ENCODE measurements at places on chromosomes 5 and 9.

DNA sequence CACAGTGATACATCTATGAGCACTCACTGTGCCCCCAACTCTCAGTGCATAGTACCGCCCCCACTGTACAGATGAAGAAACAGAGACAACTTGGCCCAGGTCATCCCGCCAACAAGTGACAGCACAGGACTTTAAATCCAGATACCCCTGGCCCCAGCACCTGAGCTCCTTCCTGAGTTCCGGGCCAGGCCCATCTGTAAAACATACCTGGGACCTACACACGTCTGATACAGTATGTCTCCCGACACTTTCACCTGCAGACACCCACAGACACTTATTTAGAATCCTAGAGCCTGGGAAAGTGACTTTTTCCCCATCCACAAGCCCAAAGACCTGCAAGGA is 60.8 kb upstream of the SLC25A51 start:
- no peak for DNase-seq

DNA sequence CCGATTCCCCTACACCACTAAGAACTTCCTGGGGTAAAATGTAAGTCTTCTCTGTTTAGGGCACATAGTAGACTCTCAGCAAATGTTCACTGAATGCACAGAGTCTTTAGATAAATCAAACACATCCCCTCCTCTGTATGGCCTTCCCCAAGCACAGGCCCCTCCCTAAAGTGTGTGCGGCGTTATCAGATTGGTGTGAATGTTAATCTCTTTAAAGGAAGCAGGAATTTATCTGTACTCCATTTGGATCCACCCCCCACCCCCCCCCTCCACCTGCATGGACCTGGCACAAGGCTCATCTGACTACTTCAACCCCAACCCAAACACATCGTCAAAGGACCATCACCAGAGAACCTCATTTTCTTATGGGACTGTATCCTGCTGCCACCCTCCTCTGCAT is 6.3 kb downstream of the PCDH1 start:
- DNase-seq = no peak

- no peak for DNase-seq
Measured at GRCh38 chr5:44711901-44712300, 96.8 kb upstream of the MRPS30 start.

- DNase-seq = no peak
Measured at GRCh38 chr5:6719417-6719816, 6.2 kb downstream of the TENT4A start.

DNA sequence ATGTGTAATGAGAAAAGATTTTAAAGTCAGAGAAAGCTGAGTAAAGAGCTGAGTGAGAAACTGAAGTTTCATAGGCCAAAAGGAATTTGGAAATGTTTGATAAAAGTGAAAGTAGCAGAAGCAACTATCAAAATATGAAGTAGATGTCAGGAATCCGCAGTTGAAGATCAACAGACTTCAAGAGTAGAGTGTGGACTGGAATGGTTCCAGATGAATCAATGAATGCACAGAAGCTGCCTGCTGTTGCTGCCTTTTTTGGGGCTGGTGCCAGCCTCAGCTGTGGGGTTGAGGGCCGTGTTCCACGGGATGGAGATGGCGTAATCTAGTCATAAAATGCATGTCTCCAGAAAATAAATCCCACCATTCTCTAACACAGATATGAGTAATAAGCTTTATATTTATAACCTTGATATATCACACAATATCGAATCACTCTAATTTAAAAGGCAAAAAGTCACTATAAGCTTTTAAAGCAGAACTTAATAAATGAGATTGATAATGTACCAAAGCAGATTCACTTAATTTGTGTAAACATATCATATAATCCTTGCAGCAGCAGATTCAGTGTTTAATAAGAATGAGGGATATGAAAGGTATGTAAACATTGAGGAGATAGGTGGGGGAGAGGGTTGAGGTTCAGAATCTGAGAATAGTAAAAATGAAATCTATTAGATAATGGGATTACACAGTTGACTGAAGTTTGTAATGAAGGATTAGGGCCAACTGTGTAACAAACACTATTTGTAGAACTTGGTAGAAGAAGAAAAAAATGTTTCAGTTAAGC is 652.3 kb upstream of the FTMT start:
- no peak for DNase-seq

GRCh38 chr5:161378701-161379100 is 167.8 kb downstream of the GABRB2 start:
- DNase-seq = no peak

DNA sequence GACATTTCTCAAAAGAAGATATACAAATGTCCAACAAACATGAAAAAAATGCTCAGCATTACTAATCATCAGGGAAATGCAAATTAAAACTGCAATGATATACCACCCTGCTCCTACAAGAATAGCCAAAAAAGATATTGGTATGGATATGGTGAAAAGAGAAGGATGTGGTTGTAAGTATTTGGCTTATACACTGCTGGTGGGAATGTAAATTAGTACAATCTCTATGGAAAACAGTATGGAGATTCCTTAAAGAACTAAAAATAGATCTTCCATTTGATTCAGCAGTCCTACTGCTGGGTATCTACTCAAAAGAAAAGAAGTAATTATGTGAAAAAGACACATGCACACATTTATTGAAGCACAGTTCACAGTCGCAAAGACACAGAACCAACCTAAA is 67.6 kb upstream of the RUSC2 start:
- DNase-seq = no peak

GRCh38 chr5:104299998-104300706 is 737.6 kb upstream of the NUDT12 start:
- no peak for DNase-seq

GRCh38 chr9:72415163-72415562 is 50.2 kb upstream of the ZFAND5 start:
- DNase-seq = no peak

GRCh38 chr9:135925496-135926133 is 18.3 kb upstream of the CAMSAP1 start:
- no peak for DNase-seq

DNA sequence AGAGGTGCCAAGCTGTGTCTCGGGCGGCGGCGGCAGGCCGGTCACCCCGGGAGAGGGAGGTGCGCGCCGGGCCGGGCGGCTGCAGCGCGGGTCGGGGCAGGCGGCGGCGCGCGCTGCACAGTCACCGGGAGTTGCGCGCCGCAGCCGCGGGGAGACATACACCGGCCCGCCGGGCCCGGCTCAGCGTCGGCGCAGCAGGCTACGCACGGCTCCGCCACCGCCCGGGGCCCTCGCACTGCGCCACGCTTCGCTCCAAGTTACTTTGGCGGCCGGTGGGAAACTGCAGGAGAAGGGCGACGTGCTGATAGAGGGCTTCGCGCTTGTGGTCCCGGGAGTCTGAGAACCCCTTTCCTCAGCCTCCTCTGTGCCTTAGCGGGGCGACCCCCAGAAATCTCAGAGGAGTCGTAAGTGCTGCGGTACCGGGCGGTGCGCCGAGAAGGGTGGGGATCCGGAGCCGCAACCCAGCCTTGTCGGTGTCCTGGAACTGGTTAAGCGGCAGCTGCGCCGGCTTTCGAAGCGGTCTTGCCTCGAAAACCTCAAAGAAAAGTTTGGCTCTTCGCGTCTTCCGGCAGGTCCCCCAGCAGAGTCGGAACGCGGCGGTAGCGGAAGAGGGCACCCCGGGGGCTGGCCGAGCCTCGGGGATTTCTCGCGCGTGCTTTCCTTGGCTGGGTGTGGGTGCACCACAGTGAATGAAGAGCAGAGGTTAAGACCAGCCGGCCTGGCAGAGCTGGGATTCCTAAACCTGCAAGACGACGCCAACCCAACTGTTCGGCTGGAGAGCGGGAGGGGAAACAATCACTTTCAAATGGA is at the start of gene EFNA5:
Gene EFNA5, minus strand, starts transcription at position 6 of the 810 bp plus-strand sequence.
- peak; percentile 34 for DNase-seq

DNA sequence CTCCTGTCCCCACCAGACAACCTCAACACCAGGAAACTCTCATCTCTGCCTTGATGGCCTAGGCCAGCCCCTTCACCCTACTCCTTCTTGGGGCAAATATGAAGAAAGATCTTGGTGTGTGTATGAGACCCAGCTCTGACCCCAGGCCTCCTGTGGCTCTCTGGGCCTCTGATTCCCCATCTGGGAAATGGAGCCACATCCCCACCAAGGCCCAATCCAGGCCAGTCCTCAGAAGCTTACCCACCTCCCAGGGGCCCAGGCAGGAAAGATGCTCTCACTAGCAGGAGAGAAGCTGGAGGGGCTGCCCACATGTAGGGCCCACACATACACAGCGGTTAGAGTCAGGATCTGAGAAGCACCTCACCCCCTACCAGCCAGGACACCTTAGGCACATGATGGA is 38.9 kb downstream of the BICD2 start:
- no peak for DNase-seq

DNA sequence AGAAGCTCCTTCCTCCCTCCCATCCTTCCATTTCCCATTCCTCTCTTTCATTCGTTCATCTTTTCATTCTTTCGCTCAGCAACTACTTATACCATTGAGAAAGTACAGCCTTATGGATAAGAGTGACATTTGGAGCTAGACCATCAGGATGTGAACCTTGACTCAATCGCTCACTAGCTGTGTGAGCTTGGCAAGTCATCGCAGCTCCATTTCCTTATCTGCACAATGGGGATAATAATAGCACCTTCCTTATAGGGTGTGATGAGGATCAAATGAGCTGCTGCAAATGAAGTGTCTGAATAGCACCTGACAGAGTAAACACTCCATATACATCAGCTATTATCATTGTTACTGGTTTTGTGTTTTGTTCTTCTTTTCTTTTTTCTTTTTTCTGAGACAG is 28.1 kb upstream of the SYNPO start:
- DNase-seq = no peak

DNA sequence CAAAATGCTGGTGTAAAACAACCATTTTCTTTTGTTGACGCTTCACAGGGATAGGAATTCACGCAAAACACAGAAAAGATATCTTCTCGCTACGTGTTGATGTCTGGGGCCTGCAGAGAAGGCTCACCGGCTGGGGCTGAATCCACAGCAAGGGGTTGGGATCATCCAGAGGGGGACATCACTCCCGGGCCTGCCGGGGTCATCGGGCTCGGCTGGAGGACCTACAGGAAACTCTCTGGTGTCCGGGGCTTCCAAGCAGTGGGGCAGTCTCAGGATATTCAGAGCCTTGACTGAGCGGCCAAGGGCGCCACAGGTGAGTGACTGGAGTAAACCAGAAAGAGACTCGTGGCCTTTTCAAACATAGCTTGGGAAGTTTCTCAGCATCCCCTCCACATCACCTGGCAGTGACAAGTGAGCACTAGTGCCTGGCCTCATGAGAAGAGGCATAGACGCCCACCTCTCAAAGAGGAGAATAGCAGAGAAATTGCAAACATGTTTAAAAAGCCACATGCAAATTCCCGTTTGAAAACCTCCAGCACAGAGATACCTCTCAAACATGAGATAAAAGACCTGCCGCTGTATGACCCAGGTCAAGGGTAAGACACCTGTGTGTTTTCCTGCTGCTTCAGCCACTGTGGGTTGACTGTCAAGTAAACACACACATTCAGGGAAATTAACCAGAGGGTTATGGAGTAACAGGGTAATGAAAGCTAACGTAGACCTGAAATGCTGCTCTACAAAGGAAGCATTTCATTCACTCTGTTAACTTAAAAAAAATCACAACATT is 50.8 kb upstream of the SIMC1 start:
- DNase-seq = no peak

DNA sequence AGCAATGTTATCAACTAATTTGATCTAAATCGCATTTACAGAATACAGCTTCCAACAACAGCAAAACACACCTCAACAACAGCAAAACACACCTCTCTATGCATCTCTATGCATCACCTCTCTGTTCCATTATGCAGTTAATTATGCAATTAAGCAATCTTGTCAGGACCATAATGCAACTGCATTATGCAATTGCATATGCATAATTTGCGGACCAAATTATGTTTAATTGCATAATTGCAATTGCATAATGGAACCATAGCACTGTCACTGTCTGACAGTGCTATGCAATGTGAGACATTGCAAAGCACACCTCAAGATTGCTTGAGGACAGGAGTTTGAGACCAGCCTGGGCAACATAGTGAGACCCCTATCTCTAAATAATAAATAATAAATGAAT is 80.4 kb upstream of the PRSS3 start:
- peak; percentile 70 for DNase-seq

GRCh38 chr9:7963026-7963425 is 163.4 kb upstream of the DMAC1 start:
- DNase-seq = no peak

DNA sequence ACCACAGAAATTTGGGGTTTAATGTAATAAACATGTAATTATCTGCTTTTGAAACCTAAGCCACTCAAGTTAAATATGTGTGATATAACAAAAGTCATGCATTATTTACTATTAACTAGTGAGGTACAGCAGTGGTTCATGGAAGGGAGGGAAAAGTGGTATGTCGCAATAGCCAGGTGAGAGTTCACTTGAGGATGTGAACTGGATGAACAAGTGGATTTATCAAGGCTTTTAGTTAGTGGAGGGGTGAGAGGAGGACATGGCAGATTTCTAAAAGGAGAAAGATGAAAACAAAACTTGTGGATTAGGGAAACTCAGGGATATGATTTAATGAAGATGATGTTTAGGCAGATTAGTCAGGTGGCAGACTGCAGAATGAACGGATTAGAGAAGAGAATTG is 141.3 kb upstream of the NFIB start:
- no peak for DNase-seq

DNA sequence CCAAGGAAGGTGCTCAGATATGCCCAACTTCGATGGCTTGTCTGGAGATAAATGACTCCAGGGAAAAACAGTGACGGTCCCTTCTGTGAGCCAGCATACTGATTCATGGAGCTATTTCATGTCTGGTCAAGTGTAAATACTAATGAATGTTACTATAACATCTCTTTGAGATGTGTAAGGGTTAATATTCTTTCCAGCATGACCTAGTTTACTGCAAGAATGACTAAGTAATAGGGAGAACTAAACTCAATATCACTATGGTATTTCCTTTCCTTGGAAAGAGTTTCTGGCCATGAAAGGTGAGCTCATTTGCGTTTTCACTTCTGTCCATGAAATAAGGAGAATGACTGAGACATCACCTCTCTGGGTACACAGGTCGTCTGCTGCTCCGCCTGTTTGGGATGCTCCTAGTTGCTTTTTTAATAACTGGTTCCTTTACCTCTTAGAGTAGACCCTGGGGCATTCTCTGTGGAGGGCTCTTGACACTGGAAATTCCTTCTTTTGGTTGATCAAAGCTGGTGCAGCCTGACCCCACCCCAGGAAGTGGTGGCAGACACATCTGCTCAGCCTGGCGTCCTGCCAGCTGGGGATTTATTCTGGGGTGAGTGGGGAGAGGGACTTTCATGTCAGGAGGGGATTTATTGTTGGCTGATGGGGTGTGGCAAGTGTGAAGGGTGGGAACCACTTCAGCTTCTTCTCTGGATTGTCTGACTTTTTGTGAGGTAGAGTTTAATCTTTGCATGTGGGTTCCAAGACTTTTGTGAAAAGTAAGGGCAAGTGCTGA is 250.0 kb upstream of the MPDZ start:
- no peak for DNase-seq

- DNase-seq = no peak
Measured at GRCh38 chr5:42721484-42721883, 35.1 kb upstream of the CCDC152 start.

DNA sequence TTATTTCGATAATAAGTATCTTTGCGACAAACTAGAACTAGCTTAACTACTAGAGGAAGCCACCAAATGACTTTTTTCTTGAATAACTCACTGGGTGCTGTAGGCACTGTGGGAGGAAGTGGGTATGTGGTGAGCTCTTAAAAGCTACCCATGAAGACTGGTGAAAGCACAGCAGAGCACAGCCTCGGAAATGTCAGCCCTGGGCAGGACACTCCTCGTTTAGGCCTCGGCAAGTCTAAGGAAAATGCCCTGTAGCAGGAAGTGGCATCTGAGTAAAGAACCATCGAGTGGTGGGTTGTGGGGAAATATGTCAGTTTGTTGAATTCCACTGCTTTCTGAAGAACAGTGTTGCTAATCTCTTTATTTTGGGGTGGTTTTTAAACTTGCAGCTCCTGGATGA is 44.0 kb upstream of the NCS1 start:
- no peak for DNase-seq
